Stimulated activated CD8-positive, alpha-beta memory T cell treated with anti-CD3 and anti-CD28 coated beads, Interleukin-7, amount 100 ng/mL, for 48 hours (primary cell): ENCODE measurements at places on chromosomes 6 and 20.

GRCh38 chr20:57038608-57039440 is 227.6 kb downstream of the BMP7 start:
- DNase-seq: no peak

- no peak for DNase-seq
These were observed 81.2 kb downstream of the EZR start for GRCh38 chr6:158737710-158738615.

GRCh38 chr20:18394363-18394762 is 72.5 kb downstream of the DZANK1 start:
- no peak for DNase-seq

DNA sequence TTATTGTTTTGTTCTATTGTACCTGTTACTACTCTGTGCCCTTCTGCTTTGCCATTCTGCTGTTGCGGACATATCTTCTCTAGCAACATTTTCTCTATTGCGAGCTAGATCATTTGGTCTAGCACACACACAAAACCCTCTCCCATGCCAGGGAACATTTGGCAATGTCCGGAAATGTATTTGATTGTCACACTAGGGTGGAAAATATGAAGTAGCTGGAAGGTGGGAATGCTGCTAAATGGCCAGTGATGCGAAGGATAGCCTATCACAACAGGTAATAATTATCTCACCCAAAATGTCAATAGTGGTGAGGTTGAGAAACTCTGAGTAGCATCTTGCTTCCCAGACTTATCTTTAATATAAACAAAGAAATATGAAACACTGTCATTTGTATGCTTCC is 331.9 kb downstream of the HTR1B start:
- no peak for DNase-seq

DNA sequence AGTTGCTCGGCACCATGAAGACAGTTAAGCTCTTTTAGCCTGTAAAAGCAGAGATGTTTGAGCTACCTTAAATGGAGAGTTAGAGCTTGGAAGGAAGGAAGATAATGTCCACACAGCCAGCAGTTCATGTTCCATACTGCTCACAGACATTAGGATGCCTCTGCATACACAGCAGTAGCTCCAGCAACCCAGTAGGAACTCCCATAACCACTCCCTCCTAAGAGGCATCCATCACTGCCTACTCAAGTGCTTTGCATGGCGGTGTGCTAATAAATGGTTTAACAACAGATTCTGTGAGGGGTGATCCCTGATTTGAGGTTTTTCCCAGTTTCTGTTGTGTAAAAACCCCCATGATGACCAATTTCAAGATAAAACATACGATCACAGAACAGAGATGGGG is 286.4 kb downstream of the HACE1 start:
- no peak for DNase-seq

DNA sequence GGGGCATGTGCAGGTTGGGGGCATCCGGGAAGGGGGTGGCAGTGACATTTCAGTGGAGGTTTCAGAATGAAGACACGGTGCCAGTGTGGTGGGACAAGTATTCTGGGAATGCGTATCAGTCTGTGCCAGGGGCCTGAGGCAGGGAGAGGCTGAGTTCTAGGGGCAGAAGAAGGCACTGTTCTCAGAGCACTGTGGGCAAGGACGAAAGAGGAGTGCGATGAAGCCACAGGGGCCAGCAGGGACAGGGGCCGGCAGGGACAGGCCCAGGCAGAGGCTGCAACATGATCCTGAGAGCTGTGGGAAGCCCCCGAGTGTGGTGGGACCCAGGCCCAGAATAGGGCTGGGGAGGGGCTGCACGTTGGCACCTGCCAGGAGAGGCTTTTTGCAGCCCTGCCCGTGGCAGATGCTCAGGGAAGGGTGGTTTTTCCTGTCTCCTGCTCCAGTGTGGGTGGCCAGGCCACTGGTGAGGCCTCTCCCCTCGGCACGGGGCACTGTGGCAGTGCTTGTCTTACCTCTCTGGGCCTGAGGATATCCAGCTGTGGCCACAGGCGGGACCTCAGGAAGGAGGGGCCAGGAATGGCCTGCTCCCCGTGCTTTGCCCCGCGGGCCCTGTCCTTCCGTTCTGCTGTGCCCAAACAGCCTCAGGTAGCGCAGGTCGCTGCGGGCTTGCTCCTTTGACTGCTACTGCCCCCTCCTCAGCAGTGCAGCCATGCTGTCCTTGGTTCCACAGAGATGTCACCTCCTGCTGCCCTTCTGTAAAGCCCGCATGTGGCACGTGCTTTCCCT is 10.0 kb downstream of the ENTPD6 start:
- no peak for DNase-seq

DNA sequence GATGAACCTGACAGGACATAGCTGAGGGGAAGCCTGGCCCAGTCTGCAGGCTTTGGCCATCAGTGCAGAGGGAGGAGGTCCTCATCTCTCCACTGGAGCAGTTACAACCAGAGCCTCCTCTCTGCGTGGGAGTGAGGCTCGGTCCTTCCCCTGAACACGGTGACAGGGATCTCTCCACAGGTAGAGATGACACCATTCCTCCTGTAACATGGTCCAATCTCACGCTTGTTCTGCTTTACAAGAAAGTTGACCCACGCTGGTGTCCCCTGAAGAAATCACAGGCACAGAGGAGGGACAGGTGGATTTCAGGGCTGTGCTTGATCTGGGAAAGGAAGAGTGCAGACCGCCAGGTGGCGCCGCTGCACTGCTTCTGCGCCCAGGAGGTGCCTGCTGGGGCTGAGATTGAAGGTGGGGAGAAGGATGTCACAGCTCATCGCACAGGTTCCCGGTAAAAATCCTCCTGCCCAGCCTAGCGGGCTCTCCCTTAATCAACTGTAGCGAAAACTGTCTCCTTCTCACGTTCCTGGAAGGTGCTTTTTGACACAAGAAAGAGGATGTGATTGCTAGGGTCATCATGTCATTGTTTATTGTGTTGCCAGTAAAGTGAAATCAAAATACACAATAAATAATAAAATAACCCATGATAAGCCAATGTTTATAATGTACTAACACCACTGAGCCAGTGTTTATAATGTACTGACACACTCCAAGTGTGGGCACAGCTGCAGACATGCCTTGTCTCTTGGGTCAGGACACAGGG is 20.4 kb downstream of the HLA-G start:
- DNase-seq: peak; percentile 70

GRCh38 chr20:41978246-41978790 is 360.1 kb upstream of the CHD6 start:
- no peak for DNase-seq
